ENCODE measurements at places on chromosomes 12 and 14.
A peak's percentile ranks its signal among the peaks of the same experiment; 100 is the strongest.

DNA sequence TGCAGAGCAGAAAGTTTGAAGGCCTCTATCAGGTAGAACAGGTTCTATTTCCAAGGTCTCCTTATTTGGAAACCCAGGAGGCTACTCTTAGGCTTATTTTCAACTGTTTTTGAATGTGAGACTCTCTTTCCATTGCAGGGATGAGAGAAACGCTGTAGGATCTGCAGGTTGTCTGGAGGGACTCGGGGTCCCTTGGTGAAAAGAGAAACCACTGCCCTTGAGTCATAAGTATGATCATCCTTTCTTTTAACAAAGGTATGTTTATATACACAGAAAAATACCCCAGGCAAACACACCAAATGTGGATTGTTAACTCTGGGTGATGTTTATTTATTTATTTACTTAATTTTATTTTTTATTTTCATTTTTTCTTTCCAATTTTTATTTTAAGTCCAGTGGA, 57.8 kb upstream of the MAX start:
- DNase-seq: no peak

- no peak for DNase-seq
These were observed 2.8 kb downstream of the ADSS1 start for GRCh38 chr14:104726600-104727451.

DNA sequence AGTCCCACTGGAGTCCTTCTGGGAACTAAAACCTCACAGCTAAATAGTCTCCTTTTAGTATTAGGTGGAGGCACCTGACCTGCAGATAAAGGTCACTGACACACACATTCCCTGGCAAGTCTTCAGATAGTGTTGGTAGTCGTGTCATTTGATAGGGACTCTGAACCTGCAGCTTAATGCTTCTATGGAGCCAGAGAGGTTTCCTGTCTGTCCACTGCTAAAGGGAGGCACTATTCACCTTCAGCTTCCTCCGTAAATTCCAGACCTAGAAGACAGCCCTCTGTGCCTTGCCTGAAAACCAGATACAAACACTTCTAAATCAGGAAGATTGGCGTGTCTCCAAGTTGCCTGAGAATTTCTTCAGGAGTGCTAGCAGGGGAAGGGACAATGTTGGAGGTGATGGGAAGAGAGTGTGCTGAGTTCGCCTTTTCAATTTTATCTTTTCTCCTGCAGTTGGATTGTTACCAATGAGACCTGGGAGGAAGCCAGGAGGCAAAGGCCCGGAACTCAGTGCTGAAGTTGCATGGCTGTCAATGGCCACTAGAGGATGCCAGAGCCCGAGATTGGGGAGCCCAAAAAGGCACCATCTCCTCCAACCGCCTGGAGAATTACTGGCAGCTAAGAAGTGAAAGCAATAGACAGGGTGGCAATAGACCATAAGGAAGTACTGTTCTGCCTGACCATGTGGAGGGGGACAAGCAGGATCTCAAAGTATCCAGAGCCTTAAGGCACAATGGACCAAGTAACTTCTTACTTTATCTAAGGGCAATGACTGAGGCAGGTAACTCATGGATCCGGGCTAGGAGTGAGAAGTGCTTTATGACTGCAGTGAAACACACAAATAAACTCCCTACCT, 81.6 kb upstream of the SCAF11 start:
- DNase-seq: peak; percentile 71

GRCh38 chr12:75872762-75873161, 158.8 kb downstream of the PHLDA1 start:
- DNase-seq: no peak

DNA sequence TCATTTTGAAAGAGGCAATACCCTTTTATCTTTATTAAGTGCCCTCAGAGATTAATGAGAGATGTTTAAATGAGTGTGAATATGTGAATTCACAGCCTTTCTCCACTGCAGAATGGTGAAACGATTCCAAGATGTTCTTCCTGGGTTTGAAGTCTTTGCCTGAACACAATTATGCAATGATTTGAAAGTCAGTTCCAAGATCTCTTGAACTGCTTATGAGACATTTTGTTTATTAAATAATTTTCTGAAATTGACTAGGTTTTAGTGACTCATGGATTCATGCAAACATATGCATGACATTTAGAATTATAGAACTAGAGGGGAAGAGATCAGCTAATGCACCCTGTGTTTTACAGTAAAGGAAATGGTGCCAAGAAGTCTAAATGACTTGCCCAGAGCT, 118.1 kb upstream of the SLC38A2 start:
- DNase-seq: no peak

DNA sequence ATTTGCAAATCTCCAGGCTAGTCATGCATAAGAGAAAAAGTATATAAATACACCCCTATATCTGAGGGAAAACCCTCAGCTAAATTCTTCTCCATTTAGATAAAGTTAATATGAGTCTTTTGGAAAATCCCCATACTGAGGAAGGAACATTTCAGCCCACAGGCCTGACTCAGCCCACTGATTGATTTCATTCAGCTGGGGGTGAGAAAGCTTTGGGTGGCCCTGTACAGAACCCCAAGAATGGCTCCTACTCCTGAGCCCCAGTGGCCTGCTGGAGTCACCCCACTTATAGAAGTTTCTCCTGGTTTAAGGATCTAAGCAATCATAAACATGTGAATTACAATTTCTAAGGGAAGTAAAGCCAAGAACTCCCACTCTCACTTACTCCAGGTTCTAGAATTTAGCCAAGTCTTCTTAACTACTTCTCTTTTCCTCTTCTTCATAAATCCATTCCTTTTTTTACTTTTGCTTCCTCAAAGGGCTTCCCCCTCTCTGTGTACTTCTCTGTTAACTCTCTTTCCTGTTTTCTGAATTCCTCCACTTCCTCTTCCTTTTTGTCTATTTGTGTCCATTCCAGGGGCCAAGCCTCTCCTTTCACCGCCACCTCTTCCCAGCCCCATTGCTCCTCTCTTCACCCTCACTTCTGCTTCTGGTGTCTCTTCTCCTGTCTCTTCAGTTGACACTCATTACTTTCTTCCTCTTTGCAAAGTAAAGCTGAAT, 21.0 kb downstream of the RTN1 start:
- no peak for DNase-seq
